Activated T-cell treated with anti-CD3 and anti-CD28 coated beads, Interleukin-2, amount 50 U/mL, for 72 hours (primary cell): ENCODE measurements at places on chromosomes 11 and 22.

GRCh38 chr11:36092314-36093030, 148.6 kb downstream of the LDLRAD3 start:
- DNase-seq = no peak

GRCh38 chr11:24297461-24297860, 199.4 kb upstream of the LUZP2 start:
- DNase-seq = no peak

GRCh38 chr22:29604076-29604360, 585 bp downstream of the NF2 start:
- DNase-seq = no peak

DNA sequence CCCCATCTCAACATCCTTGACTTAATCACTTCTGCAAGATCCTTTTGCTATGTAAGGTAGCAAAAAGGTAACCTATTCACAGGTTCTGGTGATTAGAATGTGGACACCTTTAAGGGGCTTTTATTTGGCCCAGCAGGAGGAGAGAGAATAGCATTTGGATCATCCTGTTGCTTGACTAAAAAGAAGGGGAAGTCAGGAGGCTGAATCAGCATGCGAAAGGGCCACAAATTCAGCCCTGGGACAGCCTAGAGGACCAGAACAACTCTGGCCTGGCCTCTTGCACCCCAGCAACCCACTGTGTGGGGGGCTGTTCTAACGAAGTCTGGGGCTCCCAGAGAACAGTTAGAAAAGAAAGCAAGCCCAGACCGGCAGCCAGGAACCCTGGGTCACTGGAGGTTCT, 3.2 kb upstream of the HMOX1 start:
- no peak for DNase-seq

DNA sequence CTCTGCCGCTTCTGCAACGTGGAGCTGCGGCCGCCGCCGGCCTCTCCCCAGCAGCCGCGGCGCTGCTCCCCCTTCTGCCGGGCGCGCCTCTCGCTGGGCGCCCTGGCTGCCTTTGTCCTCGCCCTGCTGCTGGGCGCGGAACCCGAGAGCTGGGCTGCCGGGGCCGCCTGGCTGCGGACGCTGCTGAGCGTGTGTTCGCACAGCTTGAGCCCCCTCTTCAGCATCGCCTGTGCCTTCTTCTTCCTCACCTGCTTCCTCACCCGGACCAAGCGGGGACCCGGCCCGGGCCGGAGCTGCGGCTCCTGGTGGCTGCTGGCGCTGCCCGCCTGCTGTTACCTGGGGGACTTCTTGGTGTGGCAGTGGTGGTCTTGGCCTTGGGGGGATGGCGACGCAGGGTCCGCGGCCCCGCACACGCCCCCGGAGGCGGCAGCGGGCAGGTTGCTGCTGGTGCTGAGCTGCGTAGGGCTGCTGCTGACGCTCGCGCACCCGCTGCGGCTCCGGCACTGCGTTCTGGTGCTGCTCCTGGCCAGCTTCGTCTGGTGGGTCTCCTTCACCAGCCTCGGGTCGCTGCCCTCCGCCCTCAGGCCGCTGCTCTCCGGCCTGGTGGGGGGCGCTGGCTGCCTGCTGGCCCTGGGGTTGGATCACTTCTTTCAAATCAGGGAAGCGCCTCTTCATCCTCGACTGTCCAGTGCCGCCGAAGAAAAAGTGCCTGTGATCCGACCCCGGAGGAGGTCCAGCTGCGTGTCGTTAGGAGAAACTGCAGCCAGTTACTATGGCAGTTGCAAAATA, 816 bp downstream of the PDE3B start:
- peak; percentile 47 for DNase-seq

- DNase-seq = no peak
Observed at GRCh38 chr11:123973816-123974215, 3.8 kb downstream of the OR10S1 start.

GRCh38 chr22:31789803-31790202, 36.0 kb downstream of the DEPDC5 start:
- no peak for DNase-seq

DNA sequence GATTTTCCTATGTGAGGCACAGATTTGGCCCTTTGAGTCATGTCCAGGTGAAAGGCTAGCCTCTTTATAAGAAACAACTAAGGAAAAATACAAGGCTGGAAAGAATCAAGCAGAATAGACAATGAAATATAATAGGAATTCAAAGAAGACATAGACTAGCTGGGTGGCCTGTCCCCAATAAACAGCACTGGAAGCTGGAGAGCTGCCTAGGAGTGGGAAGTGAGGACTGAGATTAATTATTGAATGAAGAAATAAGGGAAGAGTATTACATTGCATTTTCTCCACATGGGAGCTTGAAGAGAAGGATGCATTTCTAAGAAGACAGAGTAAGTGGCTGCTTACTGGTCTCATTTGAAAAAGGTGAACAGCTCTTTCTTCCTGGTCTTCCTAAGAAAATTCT, 100.0 kb downstream of the CCDC34 start:
- DNase-seq = no peak

DNA sequence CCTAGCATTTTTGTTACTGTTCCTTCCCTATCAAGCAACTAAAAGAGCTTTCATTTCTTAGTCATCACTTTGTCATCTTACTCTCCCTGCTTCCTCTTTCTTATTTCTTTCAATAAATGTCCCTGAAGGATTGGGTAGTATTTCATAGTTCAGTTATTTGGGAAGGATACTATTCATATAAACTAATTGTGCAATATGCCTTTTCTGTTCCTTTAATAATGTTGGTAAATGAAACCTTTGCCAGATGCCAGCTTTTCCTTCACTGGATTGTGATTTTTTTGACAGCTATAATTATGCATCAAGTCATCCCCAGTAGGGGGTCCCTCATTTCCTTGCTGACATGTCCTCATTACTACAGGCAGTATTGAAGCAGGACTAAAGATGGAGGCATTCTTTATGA, 101.7 kb downstream of the ATM start:
- DNase-seq = no peak

- DNase-seq = no peak
Observed at GRCh38 chr11:123253911-123254310, 58.9 kb upstream of the CLMP start.

- DNase-seq = no peak
Observed at GRCh38 chr11:119314726-119315125, 2.2 kb downstream of the MCAM start.

DNA sequence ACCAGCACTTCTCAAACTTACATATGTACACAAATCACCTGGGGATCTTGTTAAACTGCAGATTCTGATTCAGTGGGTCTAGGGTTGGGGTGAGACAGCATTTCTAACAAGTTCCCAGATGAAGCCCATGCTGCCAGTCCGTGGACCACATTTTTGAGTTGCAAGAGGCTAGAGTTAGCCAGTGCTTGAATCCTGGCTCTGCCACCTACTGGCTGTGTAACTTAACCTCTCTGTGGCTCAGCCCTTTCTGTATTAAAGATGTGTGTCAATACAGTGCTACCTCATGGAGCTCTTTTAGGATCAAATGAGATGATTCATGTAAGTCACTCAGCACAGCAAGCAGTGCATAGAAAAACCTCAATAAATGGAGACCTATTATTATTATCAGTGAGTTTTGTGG, 90.2 kb upstream of the ISX start:
- no peak for DNase-seq

DNA sequence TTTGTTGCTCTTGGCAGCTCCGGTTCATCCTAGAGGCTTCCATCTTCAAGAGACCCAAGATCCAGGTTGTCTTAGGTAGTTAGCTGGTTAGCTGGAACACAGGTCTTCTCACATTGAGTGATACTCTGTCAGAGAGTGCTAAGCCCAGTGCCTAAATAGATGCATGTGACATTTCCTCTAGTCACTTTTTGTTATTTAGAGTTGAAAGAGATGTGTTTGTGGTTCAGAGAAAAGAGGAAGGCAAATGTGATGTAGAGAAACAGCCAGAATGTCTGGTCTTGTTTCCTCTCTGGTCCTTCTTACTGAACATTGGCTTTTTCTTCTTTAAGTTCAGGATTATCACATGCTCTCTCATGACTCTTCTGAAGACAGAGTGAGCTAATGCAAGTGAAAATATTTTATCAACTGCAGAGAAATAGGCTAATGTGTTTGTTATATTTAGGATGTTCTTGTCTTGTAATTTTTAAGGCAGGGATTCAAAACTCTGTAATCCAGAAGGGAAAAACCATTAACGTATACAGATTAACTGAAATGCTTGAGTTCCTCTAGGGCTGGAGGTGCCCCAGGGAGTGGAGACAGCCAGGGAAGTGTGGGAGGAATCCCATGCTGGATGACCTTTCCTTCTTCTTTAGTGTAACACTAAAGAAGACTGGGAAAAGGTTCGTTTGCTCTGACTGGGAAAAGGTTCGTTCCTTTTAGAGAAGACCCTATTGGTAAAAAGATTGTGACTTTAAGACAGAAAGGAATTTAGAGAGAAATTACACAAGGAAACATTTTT, 75.4 kb downstream of the SWAP70 start:
- no peak for DNase-seq

- DNase-seq = no peak
Observed at GRCh38 chr22:43077121-43077877, 11.9 kb downstream of the TTLL1 start.

- DNase-seq = no peak
Observed at GRCh38 chr11:68867066-68867465, 25.4 kb upstream of the CPT1A start.

DNA sequence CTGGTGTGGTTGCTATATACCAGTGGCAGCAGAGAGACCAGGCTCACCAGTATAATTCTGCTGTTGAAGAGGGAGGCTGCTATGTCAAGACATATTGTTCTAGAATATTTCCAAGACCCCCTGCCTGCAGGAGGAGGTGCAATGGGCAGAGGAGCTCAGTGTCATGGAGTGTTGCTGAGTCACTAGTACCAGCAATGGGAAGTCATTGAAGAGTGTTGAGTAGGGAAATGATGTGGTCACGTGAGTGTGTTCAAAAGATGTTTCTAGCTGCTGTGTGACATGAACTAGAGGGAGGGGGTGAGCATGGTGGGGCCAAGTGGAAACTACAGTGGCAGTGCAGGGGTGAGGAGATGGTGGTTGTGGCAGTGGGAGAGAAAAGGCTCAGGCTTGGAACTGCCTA, 76.3 kb upstream of the BIRC3 start:
- DNase-seq = no peak

DNA sequence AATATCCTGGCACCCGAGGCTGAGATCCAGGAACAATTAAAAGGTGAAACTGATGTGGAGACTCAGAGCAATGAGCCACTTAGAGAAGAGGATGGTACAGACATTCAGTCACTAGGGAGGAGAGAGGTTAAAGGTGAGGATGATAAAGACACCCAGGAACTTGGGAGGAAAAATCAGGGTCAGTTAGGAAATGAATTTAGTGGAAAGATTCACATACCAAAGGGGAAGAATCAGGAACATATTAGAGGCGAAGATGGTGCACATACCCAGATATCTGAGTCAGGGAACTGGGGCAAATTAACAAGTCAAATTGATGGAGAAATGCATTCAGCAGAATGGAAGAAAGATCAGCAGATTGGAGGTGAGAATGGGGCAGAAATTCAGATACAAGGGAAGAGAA, 4.1 kb upstream of the MEI1 start:
- DNase-seq = no peak

- DNase-seq = no peak
Observed at GRCh38 chr11:66859686-66860448, 3.0 kb downstream of the LRFN4 start.

DNA sequence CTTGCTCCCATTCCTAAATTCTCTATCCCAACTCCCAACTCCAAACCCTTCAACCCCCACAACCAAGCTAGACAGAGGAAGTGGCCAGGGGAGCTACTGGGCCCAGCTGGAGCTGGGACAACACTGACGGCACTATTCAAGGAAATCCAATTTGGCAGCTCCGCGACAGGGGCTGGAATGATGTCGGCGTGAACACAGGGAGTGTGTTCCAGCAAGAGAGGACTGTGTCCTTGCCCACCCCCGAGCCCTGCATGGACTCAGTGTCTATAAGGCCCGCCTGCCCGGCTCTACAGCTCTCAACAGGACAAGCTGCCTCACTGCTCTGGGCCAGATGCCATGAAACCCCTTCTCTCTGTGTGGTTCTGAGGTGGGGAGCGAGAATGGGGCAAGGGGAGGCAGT, 11.3 kb downstream of the PCSK7 start:
- DNase-seq = no peak

GRCh38 chr11:19777039-19777376, 64.4 kb downstream of the NAV2 start:
- peak; percentile 12 for DNase-seq

DNA sequence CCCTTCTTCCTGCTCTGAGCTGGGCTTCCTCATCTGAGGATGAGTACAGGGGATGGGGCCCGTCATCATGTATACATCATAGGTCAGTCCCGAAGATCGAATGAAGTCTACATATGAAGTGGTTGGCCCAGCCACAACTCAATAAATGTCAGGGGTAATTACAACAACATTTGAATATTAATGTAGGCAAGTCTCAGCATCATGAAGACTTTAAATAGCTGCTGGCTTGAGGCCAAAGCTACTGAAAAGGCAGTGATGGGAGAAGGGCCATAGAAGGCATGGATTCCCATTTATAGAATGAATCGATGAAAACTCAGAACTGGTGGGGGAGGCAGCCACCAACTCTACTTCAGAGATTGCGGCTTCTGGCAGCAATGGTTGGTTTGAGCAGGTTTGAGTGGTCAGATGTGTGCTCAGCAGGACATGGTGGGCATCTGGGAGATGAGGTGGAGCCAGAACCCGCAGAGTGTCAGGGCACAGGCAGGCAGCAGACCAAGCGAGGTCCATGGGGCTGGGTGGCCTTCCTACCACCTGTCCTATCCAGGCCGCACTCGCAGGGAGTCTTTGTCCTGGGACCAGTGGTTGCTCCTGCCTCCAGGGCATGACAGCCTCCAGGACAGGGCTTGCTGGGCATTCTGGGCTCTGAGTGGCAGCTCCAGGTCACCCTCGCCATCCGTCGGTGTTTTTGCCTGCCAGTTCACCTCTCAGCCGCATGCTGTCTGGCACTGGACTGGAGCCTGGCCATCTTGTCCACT, 919.1 kb downstream of the TBC1D22A start:
- no peak for DNase-seq

- DNase-seq = no peak
Observed at GRCh38 chr11:61345170-61345610, 12.2 kb downstream of the TKFC start.

- DNase-seq = no peak
Observed at GRCh38 chr22:50189849-50190181, 4.1 kb downstream of the TRABD start.

GRCh38 chr11:59698506-59698905, 15.1 kb downstream of the OR10V1 start:
- DNase-seq = no peak

DNA sequence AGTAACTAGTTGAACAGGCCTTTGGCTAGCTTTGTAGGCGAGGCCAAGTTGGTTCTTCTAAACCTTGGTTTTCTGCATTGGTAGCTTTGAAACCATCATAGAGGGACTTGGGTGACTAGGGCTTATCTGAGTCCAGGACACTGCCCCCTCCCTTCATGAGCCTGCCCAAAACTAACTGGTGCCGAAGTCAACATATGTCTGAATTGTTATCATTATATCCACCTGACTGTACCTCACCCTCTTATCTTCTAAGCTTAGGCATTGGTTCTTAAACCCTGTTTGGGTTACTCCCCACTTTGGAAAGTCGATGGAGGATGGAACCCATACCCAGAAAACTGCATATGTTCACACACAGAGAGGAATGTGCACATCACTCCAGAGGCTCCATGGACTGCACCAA, 7.6 kb upstream of the MAPK8IP1 start:
- no peak for DNase-seq
